Foreskin keratinocyte (primary cell): ENCODE measurements at places on chromosomes 16 and 17.

GRCh38 chr17:17001874-17002520 is 30.1 kb upstream of the TNFRSF13B start:
- DNase-seq, result no peak

GRCh38 chr16:49672753-49673152 is 183.2 kb downstream of the ZNF423 start:
- DNase-seq, result no peak

DNA sequence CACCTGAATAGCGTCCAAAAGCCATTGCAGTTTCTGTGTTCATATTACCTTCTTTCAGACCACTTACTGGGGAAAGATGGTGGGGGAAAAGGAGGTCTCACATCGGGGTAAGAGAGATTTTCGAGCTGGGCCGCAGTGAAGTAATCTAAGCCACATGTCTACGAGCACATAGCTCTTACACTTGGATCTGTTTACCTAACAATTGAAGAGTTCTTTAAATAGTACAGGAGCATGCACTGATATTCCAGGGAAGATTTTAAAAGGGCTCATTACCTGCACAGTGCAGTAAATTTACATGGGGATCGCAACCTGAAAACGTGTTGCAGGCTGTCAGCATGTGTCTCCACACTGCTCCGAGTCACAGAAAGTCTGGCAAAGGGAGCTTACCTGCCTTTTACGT is 12.6 kb downstream of the MAF start:
- DNase-seq, result no peak

DNA sequence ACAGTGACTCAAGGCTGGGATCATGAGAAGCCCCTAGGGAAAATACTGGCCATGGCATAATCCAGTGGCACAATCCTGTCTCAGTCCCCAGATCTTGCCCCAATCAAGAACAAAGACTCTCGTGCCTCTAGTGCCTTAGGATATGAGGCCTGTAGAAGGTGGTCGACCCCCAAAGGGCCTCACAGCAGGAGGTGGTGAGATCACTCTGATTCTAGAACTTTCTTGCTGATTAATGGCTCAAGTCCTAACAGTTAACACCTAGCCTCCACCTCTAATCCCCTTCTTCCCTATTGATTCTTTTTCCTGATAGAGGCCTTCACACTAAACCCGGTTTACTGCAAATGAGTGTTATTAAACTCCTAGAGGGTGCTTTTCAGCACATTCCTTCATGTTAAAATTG is 176.8 kb downstream of the CCDC182 start:
- DNase-seq, result no peak

DNA sequence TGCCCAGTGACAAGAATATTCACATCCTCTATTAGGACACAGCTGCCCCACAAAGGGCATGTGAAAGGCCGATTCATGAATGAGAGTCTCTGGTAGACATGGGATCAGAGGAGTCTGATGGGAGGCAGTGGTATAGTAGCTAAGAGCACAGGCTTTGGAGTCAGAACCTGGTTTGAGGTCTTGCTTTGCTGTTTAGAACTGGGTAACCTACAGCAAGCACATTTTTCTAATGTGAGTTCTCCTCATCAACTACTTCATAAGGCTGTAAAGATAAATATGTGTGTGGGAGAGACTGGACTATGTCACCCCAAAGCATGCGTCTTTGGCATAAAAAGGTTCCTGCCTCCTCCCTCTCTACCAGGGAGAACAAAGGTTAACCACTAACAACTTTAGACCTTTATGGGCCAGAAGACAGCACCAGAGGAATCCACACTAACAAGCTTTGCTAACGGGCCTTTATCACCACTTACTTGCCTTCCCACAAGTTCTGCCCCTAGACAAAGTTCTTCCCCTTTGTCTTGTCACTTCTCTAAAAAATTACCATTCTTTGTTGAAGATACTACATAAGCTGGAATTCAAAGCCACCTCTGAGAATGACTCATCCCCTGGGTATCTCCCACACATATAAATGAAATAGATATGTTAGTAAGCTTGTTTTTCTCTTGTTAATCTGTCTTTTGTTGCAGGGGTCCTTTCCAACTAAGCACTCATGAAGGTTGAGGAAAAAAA is 21.1 kb downstream of the CDR2 start:
- DNase-seq, result peak; percentile 65

GRCh38 chr16:88437367-88437964 is 15.6 kb upstream of the ZFPM1 start:
- DNase-seq, result no peak

GRCh38 chr17:57663326-57664070 is 81.6 kb downstream of the CCDC182 start:
- no peak for DNase-seq

DNA sequence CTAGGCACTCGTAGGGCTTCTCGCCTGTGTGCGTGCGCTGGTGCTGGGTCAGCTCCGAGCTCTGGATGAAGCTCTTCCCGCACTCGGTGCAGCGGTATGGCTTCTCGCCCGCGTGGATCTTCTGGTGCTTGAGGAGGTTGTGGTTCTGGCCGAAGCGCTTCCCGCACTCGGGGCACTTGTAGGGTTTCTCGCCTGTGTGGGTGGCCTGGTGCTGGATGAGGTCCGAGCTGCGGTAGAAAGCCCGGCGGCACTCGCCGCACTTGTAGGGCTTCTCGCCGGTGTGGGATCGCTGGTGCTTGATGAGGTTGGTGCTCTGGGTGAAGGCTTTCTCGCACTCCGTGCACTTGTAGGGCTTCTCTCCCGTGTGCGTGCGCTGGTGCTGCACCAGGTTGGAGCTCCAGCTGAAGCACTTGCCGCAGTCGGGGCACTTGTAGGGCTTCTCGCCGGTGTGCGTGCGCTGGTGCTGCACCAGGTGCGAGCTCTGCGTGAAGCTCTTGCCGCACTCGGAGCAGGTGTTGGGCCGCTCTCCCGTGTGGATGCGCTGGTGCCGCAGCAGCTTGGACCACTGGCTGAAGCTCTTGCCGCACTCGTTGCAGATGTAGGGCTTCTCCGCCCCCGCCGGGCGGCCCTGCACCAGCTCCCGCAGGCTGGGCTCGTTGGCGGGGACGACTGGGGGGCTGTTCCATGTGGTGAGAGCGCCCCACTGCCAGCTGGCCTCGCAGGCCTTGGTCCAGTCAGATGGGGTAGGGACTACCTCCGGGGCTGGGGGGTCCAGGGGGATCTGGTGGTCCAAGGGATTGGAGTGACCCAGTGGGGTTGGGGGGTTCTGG is 3.5 kb downstream of the ZNF629 start:
- DNase-seq, result no peak

DNA sequence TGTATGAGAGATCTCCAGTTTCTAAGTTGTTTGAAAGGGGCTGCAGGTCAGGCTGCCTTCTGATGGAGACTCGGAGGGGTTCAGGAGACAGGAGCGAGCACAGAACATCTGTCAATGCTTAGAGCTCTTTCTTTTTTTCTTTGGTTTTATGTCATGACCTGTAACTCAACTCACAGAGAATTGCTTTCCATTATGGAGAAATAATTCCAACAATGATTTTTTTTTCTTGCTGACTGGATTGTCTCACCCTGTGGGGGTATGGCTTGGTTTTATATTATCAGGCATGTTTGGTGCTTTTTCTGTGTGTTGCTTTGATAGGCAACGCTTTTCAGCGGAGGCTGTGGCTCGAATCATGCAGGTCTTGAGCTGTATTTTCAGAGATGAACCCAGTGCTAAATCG is 10.7 kb upstream of the KCNJ2 start:
- DNase-seq, result no peak

DNA sequence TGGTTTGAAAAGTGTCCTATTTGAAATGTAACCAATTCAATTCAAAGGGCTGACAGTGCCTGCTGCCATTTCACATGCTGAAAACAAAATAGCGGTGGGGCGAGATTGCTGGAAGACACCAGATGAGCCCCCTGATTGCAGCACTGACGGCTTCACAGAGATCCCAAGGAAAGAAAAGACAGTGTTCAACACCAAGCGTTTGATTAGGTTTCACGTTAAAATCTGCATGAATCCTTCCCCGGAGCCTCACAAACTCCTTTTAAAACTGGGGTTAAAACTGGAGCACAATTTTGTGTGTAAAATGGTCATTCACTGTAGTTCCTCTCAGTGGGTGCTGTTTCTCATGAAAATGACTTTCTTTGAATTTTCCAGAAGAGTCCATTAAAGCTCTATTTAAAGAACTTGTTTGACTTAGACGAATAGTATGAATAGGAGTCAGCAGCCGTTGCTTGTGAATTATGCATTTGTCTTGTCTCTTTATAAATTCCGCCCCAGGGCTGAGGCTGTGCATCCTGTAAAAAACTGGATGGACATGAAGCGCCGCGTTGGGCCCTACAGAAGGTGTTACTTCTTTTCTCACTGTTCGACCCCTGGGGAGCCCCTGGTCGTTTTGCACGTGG is 8.8 kb downstream of the MLYCD start:
- no peak for DNase-seq

DNA sequence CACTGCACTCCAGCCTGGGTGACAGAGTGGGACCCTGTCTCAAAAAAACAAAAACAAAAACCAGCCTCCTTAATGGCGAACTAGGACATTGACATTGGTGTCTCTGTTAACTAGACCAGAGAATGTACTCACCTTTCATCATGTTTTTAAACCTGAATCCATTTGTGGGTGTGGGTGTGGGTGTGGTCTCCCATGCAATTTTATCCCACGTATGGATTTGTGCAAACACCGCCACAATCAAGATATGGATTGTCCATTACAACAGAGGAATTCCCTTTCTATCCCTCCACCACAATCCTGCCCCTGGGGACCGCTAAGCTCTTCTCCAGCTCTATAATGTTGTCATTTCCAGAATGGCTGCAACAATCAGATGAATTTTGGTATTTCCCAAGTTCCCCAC is 49.9 kb downstream of the DNAH17 start:
- DNase-seq, result no peak

GRCh38 chr16:27676839-27677238 is 126.9 kb downstream of the KATNIP start:
- no peak for DNase-seq

DNA sequence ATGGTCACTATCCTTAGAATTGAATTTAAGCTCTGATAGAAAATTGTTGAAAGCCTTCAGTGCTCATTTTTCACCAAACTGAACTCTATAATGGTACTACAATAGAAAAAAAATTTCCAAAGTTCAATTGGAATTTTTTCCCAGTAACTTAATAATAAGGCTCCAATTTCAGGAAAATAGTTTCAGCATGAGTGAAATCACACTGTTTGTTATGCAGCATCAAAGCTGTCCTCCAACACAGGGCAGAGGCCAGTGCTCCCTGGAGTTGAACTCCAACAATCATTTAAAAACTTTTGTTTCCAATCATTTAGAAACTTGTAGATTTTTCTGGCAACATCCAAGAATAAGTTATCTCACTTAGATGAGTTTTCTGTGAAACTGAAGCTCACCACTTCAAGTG is 103.1 kb upstream of the HSBP1 start:
- DNase-seq, result no peak

- DNase-seq, result no peak
Observed at GRCh38 chr17:1180958-1181752, 1.4 kb upstream of the ABR start.

GRCh38 chr16:53257001-53257400 is 177.3 kb upstream of the RBL2 start:
- peak; percentile 17 for DNase-seq

DNA sequence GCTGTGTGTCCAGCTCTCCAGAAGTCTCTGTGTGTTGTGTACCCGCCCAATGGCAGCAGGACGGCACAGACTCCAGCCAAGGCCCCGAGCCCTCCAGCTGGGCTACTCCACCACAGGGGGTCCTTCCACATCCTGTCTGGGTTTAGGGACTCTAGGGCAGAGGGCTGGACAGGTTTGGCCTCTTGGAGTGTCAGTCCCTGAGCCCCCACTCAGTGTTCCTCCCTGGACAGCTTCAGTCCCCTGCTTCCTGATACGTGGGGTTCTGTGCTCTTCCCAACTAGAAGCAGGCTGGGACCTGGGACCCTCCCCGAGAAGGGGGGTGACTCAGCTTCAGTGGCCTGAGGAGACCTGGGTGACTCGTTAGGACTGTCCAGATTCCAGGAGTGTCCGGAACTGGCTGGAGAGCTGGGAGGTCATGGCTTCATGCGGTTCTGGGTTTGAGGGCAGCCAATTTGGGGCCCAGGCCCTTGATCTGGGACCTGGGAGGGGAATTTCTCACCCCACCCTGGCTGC is 4.2 kb downstream of the CDK3 start:
- DNase-seq, result no peak

DNA sequence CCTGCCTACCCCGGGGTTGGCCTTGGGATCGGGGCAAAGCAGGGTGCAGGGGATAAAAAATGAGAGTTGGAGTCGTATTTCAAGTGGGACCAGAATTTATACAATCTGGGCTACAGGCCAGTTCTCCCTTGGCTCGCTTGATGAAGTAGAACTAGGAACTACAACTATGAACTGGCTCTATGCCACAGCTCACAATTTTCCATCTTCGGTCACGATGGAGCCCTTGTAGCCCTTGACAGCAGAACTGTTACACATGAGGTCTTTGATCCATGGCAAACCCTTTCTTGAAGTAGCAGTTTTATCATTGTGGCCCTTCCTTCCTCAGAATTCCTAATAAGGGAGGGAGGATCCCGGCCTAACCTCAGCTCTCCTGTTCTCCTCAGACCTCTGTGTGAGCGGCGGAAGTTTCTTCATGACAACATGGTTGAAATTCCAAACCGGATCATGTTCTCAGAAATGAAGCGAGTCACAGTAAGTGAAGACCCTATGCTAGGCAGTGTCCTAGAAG is 17.1 kb downstream of the LIG3 start:
- no peak for DNase-seq

DNA sequence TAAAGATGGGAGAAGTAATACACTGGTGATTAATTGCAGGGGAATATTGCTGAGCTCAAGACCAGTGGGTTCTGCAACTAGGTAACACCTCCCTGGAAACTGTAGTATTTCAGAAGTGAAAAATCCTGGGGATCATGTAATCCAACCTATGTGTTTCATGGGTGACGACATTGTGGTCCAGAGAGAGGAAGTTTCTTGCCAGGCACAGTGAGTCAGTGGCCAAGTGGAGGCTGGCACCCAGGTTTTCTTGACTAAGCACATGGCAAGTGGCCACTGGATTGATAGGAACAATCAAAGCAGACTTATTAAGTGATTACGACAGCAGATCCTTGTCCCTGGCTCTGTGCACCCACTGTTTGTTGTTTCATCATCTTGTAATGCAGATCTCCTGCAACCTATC is 14.6 kb upstream of the CIITA start:
- peak; percentile 88 for DNase-seq

DNA sequence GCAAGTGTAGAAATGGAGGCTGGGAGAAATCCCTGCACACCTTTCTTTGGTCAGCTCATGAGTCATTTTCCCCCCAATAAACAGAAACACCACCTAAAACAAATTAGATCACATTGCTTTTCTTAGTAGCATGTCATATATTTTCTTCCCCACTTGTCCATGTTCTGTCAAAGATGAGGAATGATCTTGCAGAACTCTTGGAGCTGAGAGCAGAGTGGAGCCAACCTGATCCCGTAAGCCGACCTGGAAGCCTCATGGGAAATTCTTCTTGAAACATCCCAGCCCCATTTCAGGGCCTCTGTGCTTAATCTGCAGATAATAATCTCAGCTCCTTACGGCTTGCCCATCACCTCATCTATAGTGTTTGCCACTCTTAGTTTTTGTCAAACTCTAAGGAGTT is 284.6 kb upstream of the ELAC2 start:
- DNase-seq, result no peak

- no peak for DNase-seq
Observed at GRCh38 chr16:78760611-78761010, 661.2 kb downstream of the WWOX start.
